ENCODE measurements at places on chromosomes 4 and X.
A peak's percentile ranks its signal among the peaks of the same experiment; 100 is the strongest.

GRCh38 chr4:183175631-183176232 lies 76.7 kb downstream of the WWC2 start:
- no peak for DNase-seq

- DNase-seq = no peak
Measured at GRCh38 chr4:57122959-57123358, 12.8 kb upstream of the IGFBP7 start.

DNA sequence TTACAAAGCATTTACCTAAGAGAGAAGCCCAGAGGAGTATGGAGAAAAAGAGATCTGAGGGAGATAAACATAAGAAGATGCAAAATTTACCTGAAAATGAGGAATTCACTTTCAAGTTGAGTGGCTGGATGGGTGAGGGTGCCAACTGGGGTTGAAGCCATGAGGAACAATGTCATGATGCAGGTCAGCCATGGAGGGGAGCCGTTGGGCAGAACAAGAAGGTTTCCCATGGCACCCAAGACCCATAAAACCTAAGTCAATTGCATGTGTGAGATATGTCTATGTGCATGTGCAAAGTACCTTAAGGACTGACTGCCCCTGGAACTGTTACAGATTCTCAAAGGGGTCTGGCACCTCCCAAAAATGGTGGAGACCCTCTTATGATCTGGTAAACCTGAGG lies 46.6 kb upstream of the PRRG1 start:
- peak; percentile 49 for DNase-seq

GRCh38 chr4:147994076-147994475 lies 262.2 kb downstream of the ARHGAP10 start:
- DNase-seq = no peak

Measured in H9 (cell line).